ENCODE measurements at places on chromosomes 5 and 9.

DNA sequence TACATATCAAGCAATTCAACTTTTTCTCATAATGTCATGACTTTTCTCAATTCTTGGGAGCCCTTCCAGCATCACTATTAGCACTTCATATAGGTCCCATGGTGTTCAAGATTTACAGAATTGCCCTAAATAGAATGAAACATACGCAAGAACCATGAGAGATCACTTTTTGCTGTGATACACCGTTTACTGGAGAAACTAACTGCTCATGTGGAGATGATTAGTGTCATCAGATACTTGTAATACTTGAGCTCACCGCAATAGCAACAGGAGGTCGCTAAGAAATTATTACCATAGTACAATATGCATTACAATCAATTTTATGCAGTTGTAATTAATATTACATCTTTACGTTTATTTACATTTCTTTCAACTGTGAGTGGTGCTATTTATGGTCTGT, 4.8 kb upstream of the PCSK5 start:
- peak; percentile 60 for DNase-seq

GRCh38 chr5:68290260-68290674, 74.7 kb downstream of the PIK3R1 start:
- peak; percentile 24 for DNase-seq

- DNase-seq: no peak
Measured at GRCh38 chr5:14594378-14595074, 12.9 kb downstream of the OTULINL start.

DNA sequence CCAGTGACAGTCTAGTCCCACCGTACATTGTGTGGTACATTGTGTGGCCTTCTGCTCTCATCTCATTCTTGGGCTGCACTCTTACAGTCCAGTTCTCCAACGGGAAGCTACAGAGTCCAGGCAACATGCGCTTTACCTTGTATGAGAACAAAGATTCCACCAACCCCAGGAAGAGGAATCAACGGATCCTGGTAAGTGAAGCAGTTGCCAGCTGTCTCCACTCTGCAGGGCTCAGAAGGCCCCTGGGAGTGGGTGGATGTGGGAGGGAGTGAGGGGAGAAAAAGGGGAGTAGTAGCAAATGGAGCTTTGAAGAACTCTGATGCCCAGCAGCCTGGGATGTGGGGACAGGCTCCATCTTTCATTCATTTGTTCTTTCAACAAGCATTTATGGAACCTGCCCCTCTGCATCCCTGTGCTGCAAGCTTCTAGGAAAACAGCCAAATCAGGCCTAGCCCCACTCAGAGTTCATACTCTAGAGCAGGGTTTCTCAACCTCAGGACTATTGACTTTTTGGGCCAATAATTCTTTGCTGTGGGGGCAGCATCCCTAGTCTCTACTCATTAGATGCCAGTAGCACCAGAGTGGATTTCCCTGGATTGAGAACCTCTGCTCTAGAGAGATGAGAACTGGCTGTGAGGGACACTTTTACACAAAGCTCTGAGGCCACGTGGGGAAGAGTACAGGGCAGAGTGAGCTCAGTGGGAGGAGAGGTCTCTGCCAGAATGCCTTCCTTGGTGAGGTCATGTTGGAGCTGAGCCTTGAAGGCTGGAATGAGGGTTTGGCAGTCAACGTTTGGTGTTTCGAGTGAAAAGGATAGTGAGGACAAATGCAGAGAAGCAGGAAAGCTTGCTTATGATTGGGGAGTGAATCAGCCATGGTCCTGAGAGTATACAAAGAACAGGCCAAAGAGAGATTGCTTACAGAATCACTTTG, 1.1 kb downstream of the POLR1E start:
- peak; percentile 74 for DNase-seq

GRCh38 chr9:106324591-106325280, 538.2 kb upstream of the ZNF462 start:
- DNase-seq: no peak

- DNase-seq: no peak
Measured at GRCh38 chr9:75185585-75186170, 97.4 kb downstream of the OSTF1 start.

DNA sequence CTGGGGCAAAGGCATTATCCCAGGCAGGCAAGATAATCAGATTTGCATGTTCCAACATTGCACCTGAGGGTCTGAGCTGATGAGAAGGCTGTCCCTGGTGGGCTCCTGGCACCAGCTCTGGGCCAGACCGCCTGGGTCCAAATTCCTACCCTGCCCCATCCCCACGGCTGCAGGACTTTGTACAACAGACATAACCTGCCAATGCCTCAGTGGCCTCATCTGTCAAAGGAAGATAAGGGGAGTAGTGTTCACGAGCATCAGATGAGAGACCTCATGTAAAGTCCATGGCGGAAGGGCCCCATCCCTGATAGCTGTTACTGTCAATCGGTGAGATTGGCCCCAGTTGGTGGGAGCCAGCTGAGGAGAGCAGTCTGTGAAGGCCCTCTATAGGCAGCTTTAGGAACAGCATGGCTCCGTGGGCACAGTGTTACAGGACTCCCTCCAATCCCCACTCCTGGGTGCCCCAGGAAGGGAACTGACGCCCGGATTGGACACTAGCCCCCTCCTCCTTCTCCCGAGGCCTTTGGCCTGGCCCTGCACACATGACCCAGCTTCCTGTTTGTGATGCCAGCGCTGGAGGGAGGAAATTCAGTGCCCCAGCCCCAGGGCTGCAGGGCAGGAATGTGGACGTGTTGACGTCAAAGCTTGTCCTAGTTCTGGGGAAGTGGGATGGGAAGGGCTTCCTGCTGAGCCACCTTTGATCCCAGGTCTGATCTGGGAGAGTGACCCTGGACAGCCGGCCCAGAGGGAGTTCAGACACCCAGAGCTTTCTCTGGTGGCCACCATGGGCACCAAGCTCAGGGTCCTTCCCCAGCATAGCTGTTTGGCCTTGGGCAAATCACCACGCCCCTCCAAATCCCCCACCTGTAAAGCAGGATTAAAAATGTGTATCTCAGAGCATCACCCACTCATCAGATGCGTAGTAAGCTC, 56.2 kb downstream of the DUSP1 start:
- DNase-seq: peak; percentile 24

DNA sequence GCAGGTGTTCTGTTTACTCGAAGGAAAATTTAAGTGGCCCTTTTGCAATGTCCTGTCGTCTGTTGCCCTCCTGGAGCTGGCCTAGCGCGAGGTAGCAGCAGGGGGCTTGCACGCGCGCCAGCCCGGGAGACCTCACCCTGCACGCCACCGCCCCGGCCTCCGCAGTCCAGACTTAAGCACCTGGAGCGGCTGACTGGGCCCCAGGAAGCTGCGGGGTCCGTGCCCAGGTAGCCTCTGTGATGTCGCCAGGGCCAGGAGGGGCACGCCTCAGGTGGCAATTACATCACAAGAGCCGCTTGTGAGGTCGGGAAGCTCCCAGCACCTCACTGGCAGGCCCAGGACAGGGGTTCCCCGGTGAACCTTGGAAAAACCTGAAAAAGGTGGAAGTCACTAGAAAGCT, at the start of gene SAXO1:
TSS of gene SAXO1 (minus strand) at position 195 of the 400 bp plus-strand sequence. CDS start 301 bp downstream, outside the sequence.
- DNase-seq: no peak

DNA sequence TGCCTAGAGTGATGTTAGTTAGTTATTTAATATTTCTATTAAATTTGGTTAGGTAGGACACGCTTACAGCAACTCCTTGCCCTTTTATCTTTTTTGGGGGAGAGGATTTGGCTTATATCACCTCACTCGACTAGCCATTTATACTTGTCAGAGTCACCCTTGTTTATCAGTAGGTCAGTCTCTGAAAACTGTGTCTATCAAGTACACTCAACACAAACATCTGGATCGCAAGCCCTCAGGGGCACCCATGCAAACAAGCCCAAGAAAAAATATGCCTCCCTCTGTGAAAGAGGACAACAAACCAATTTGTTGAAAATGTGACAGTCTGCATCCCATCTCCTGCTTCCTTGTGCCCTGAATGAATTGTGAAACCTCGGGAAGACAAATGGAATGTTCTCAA, 139.9 kb downstream of the PLCXD3 start:
- DNase-seq: no peak

- no peak for DNase-seq
Measured at GRCh38 chr5:135388860-135389435, 10.1 kb downstream of the MACROH2A1 start.

GRCh38 chr5:23268136-23268535, 239.3 kb upstream of the PRDM9 start:
- DNase-seq: no peak

- no peak for DNase-seq
Measured at GRCh38 chr9:126122901-126123616, 203.6 kb upstream of the MVB12B start.

DNA sequence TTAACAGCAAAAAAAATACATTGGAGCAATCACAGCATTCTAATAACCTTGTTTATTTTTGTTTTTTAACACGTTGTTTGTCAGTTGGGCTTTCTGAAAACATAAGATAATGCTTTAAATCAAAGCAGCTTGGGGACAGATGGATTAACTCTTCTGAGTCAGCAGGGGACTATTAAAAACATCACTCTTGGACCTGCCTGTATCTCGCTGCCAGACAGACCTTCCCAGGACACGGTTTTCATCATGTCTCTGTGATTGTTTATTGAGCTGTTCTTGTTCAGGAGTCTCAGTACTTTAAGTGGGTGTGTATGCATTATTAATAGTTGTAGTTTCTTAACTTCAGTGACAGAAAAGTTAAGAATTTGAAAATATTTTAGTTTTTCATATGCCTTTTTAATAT, 173.2 kb downstream of the SH3GL2 start:
- no peak for DNase-seq

- DNase-seq: no peak
Measured at GRCh38 chr5:14745753-14746152, 81.2 kb downstream of the OTULIN start.

DNA sequence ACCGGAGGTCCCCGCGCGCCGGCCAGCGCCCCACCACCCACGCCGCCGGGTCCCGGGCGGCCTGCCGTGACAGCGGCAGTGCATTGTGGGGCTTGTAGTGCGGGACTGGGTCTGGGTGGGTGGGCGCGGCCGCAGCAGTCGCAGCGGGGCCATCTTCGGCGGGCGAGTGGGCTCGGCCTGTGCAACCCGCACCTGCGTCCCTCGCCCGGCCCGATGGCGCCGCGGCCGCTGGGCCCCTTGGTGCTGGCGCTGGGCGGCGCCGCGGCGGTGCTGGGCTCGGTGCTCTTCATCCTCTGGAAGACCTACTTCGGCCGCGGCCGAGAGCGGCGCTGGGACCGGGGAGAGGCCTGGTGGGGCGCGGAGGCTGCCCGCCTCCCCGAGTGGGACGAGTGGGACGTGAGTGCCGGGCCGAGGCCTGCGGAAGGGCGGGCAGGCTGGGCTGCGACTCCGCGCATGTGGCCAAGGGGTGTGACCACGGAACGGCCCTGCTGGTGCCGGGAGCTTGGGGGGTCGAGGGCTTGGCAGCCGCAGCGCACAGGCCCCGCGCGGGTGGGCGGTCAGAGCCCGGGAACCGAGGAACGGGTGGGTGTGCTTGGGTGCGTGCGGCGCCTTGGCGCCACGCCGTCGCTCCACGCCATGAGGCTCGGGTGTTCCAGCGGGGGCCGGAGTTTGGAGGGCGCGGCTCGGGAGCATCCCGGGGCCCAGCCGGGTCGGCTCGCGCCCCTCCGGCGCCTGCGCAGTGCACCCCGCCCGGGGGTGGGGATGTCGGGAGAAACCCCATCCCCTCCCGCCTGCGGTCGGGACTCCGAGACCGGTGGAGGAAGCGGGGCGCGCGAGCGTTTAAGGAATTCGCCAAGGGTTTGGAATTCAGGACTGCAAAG, at the start of gene ARL10:
TSS of gene ARL10 (plus strand) at position 137 of the 881 bp plus-strand sequence. CDS start at position 214, 77 bp downstream.
- DNase-seq: peak; percentile 34

DNA sequence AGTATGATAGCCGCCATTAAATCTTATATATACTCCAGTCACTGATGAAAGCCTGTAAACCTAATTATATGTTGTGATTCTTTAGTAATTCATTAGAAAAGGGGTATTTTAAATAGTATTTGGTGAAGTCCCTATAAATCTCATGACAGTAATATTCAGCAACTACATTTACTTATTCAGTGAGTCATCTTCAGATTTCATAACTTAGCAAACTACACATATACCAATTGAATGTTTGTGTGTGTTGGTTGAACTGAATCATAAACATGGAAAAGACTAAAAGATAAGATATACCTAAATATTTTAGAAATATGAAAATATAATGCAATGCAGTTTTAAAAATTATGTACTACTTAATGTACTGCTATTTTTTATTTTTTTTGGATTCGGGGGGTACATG, 1050.4 kb downstream of the MAT2B start:
- no peak for DNase-seq

DNA sequence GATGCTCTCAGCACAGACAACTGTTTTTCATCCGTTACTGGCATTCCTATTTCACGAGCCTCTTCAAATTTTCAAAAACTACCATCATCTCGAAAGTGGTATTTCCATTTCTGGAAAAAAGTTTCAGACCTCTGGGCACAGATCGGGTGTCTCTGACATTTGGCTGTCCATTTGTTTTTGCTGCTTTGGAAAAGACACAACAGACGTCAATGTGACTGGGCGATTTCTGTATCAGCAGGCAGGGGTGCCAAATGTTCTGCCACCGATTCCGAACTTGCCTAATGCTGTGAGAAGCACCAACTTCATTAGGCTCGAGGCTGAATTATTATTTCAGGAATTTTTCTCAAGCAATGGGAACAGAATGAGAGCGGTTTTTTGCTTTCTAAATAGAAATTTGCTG, 105.6 kb downstream of the ARSB start:
- no peak for DNase-seq

GRCh38 chr5:121151534-121151933, 687.4 kb downstream of the PRR16 start:
- DNase-seq: no peak

- no peak for DNase-seq
Measured at GRCh38 chr9:93673839-93674334, 97.5 kb downstream of the PHF2 start.

GRCh38 chr5:110088676-110089436, 399.1 kb downstream of the MAN2A1 start:
- DNase-seq: no peak

- DNase-seq: no peak
Measured at GRCh38 chr9:120257483-120257882, 322.5 kb downstream of the CDK5RAP2 start.

GRCh38 chr5:128253880-128254279, 170.3 kb downstream of the SLC12A2 start:
- DNase-seq: no peak

- DNase-seq: no peak
Measured at GRCh38 chr9:82492274-82492673, 503.7 kb downstream of the SPATA31D1 start.

DNA sequence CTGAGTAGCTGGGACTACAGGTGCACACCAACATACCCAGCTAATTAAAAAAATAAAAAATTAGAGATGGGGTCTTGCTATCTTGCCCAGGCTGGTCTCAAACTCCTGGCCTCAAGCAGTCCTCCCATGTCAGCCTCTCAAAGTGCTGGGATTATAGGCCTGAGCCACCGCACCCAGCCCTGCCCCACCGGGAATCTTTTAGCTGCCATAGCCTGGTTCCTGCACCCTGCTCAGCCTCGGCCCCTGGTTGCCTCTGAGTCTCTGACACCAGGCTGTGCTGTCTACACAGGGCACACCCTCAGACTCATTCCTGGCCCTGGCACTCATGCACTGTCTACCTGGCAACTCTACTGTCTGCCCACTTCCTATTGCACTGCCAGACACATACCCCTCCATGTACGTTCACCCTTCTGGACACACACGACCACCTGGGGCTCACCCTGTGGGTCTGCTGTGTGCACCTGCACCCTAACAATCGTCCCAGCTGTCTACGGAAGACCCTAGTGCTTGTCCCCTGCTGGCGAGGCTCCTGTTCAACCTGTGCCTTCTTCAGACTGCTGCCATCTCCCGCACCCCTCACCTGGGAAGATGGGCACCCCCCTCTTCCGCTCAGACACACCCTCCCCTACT, 1.4 kb downstream of the PROP1 start:
- no peak for DNase-seq

- no peak for DNase-seq
Measured at GRCh38 chr9:112224401-112225289, 49.5 kb upstream of the SUSD1 start.

All from fibroblast of skin of left biceps (primary cell).